Stimulated activated CD8-positive, alpha-beta memory T cell treated with anti-CD3 and anti-CD28 coated beads, Interleukin-4, amount 100 ng/mL, for 1 hour (primary cell): ENCODE measurements at places on chromosomes 12 and 14.

- no peak for DNase-seq
These were observed 8.4 kb downstream of the PACS2 start for GRCh38 chr14:105322791-105323556.

GRCh38 chr14:77248666-77249065 is 22.3 kb downstream of the NGB start:
- DNase-seq = no peak

DNA sequence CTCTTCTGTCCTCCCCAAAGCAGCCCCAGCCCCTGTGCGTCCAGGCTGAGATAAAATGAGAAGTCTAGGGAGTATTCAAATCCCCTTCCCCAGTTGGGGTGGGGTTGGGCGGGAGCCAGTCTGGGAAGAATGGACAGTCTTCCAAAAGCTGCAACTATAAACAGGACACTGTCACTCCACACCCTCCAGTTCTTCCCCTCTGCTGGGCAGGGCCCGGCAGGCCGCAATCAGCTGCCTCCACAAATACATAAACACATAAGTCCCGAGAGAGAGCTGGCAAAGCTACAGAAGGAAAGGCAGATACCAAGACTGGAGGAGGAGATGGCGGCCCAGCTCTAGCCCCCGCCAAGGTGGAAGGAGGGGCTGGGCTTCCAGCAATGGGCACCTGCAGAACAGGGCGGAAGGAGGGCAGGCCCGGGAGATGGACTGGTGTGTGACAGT is 12.7 kb downstream of the LTBP2 start:
- DNase-seq = no peak

DNA sequence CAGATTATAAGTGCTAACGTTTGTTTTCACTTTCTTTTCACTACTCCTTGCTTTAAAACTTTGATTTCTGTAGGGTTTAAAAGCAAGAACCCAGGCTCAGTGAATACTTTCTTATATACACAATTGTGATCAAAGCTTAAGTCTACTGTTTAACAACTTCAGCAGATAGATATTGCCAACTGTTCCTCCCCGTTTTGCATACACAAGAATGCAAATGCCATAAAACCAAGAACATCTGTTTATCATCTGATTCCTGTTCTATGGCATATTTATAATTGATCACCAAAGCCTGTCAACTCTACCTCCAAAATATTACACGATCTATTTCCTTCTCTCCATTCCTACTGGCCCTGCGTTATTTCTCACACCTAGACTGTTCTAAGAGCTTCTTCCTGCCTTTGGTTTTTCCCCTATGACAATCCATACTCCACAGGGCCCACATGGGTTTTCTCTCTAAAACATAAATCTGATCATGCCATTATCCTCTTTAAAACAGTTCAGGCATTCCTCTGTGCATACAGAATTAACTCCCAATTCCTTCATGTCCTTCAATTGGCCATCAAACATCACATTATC is 15.9 kb downstream of the MED13L start:
- no peak for DNase-seq

DNA sequence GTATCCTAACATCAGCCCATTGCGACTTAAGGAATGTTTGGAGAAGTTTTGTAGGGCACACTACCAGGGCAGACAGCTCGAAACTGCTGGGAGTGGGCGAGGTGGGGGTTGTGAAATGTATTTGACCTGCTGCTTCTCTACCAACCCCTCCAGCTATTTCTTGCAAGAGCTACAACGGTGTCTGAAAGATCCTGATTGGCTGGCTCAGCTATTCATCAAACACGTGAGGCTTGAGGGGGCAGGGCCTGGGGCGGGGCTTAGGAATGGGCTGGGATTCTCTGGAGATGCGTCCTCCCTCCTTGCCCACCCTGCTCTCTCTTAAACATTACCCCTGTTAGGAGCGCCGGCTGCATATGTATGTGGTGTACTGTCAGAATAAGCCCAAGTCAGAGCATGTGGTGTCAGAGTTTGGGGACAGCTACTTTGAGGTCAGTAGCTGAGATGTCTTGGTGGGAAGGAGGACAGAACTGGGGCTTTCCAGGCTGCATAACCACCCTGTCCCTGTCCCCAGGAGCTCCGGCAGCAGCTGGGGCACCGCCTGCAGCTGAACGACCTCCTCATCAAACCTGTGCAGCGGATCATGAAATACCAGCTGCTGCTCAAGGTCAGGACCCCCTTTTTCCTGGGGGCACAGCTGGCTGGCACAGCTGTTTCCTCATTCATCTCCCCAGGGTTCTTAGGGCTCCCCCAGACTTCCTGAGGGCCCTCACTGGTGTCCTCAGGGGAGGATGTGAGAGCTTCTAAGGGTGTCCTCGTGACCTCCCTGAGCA is 3.1 kb downstream of the ARHGEF25 start:
- DNase-seq = no peak

DNA sequence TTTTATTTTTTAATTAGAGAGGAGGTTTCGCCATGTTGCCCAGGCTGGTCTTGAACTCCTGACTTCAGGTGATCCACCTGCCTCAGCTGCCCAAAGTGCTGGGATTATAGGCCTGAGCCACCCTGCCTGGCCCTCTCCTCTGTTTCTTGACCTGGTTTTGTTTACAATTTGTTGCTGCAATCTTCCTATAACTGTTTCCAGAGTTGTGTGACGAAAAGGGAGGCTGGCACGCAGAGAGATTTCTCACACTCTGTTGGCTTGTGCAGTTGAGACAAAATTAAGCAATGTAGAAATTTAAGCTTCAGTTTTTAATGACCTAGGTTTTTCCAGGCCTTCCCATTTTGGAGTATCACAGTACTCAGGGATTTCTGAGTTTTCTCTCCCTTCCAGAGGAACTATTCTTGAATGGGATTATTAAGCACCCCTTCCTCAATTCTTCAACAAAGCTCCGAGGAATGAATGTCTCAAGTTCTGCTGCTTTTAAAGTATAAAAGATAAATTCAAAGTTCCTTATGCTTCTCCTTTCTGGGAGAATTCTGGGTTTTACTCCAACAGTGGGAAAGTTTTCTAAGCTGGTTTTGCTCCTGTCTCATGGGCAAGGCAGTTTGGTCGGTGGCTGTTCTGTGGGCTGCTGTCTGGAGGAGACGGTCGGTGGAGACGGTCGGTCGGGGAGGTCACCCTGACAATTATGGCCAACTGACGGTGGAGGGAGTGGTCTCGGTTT is 20.4 kb upstream of the FOS start:
- no peak for DNase-seq

- DNase-seq = no peak
These were observed at the start of gene KCNJ8 for GRCh38 chr12:21774358-21775132. Gene KCNJ8 (minus strand): TSS chr12:21774706. CDS start chr12:21773616, 1,090 bp downstream.

DNA sequence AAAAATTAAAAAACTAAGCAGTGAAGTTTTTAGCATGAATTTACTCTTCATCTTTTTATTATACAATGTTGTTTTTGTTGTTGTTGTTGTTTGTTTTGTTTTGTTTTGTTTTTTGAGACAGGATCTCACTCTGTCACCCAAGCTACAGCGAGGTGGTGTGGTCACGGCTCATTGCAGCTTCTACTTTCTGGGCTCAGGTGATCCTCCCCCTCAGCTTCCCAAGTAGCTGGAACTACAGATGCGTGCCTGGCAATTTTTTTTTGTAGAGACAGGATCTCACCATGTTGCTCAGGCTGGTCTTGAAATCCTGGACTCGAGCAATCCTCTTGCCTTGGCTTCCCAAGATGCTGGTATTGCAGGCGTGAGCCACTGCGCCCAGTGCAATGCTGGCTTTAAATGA is 11.3 kb downstream of the PPFIBP1 start:
- no peak for DNase-seq

GRCh38 chr14:35285168-35286002 is 6.8 kb upstream of the PSMA6 start:
- DNase-seq = no peak

DNA sequence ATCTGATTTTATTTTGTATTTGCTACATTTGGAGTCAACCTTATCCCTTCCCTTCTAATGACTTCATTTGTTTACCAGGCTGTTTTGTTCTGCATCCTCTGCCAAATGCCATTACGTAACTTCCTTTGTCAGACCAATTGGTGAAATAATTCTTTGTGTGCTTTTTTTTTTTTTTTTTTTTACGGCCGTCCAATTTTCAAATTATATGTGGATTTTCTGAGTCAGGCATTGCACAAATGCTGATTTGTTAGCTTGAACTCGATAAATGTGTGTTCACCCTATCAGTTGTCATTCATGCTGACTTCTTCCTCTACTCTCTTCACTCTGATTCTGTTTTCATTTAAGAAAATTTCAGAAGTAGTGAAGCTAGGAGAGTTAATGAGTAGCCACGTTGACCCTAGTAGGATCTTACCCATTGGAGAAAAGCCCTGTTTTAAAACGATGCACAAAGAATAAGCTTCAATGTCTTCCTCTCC is 386.2 kb downstream of the DIO2 start:
- DNase-seq = no peak

DNA sequence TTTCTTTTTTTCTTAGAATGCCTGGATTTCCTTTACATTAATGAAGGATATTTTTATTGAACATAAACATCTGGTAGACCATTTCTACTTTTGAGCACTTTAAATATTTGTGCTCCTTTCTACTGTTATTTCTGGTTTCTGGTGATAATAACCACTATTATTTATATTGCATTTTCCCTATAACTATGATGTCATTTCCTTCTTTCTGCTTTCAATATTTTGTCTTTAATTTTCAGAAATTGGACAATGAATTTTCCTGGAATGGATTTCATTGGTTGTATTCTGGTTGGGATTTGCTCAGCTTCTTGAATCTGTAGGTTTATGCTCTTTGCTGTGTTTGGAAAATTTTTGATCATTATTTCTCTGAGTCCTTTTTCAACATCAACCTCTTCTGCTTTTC is 5.2 kb upstream of the PRH1 start:
- no peak for DNase-seq

GRCh38 chr12:126966498-126966897 is 1300.5 kb upstream of the TMEM132C start:
- DNase-seq = no peak

DNA sequence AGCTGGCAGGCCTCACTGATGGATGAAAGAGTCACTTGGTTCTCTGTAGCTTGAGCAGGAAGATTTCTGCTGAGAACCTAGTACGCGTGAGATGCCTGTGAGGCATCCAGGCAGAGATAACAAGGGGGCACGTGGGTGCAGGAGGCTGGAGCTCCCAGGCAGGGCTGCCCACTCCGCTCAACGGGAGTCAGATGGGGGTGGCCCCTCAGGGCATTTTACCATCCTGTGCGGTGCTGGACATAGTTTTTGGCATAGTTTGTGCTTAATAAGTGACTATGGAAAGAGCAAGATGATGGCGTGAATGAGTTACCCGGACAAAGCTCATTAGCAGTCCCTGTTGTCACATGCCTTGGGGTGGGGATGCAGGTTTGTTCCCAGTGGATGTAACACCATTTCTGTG is 182.8 kb downstream of the TSPAN9 start:
- DNase-seq = no peak

DNA sequence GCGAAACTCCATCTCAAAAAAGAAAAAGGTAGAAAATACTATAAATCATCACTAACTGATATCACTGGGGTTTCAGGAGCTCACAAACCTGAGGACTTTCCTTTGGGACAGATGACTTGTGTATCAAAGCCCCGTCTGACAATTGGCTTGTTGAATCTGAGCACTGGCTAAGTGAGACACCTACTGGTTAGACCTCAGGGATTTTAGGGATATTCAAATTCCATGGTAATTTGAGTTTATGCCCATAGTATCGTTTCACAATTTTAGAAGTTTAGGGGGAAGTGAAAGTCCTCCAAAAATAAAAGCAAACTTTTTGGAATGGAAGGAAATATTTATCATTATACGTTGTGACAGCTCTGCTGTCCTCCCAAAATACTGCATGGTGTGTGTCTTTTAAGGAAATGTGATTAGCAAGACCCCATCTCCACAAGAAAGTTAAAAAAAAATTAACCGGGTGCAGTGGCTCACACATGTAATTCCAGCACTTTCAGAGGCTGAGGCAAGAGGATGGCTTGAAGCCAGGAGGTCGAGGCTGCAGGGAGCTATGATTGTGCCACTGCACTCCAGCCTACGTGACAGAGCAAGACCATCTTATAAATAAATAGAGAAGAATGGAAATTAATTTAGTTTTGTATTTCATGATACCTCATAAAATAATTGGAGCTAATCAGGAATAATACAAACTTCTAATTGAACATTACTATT is 49.2 kb downstream of the FBXL14 start:
- no peak for DNase-seq

GRCh38 chr12:20950248-20950647 is 139.7 kb downstream of the SLCO1B3 start:
- DNase-seq = no peak

DNA sequence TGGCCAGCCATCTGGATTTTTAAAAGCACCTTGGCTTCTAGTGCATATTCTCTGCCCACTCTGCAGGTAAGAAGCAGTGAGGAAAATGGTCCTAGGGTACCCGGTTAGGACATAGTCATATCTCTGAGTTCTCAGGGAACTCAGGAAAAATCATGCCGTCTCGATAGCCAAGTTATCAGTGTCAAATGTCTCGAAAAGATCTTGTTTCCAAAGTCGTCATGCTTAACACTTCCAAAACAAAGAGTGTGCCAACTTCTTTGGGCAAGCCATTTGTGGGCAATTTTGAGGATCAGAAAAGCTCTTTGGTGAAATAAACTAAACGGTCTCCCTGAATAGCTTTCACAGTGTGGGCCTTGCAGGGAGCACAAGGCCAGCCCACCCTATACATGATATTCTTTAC is 39.2 kb downstream of the RASSF3 start:
- DNase-seq = no peak

- no peak for DNase-seq
These were observed 1178.3 kb upstream of the FLRT2 start for GRCh38 chr14:84351646-84352045.

DNA sequence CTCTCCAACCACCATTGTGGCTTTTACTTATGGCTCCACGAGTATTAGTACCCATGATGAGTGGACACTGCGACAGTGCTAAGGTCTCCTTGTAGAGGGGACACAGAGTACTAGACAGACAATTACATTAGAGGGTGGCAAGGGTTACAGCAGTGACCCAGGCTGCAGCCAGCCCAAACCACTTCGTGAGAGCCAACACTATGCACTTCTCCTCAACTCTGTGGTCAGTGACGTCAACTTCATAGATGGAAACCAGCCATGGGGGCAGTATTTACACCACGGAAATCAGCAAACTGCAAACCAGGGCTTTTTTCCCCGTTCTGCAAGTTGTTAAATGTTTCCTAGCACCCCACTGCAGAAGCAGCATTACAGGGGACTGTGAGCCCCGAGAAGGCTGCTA is 61.6 kb upstream of the ZFP36L1 start:
- no peak for DNase-seq

- no peak for DNase-seq
These were observed 164.9 kb downstream of the TTC7B start for GRCh38 chr14:90651271-90651804.

DNA sequence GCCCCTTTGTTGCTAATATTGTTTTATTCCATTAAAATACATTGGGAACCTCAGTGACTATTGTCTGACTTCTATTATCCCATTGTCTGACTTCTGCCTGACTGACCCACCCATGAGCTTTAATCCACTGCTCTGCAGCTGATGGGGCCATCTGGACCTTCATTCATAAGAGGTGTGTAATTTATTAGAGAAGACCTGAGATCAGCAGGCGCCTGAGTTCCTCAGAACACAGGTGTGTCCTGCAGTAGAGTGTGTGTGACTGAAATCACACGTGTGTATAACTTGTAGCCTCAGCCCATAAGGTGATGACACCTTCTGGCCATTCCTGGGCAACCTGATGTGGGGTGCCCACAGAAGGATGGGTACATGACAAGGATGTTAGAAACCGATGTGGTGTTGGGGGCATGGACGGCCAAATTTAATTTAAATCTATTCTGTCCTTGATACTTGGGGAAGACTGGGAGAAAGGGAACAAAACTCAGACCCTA is 821.0 kb downstream of the TMEM121 start:
- no peak for DNase-seq
